ENCODE measurements at places on chromosomes 6 and 20. TPM values are rescaled to one million over a fixed set of nuclear protein-coding genes. Genes with fewer than 3 reads are reported as not detected.

C20orf144 gene
- 0.33 TPM for total RNA-seq

SLC17A9 gene
- total RNA-seq = 5.8 TPM

OPRM1 gene
- not detected for total RNA-seq

HLA-DQB1 gene
- 74.6 TPM for total RNA-seq

SPEF1 gene
- total RNA-seq = not detected

C6orf132 gene
- total RNA-seq = 0.10 TPM

GATA5 gene
- not detected for total RNA-seq

TCF15 gene
- not detected for total RNA-seq
